Fibroblast of skin of scalp (primary cell): ENCODE measurements at places on chromosomes 4 and X.

DNA sequence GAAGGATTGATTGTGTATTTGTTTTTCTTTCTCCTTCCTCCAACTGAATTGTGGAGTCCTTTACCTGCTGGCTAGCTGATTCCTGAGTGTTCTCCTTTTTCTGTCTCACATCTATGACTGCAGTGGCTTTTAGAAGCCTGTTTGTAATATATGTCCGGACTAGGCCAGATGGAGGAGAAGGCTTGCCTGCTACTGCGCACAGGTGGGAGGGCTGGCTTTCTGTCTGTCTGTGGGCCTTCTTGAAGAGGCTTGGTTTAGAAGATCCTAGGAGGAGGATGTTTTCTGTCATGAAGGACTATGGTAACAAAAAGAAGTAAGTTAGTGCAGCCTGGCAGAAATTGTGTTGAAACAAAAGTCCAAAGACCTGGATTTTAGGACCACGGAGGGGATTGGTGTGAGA is 8.5 kb downstream of the PPP1R3F start:
- no peak for DNase-seq

DNA sequence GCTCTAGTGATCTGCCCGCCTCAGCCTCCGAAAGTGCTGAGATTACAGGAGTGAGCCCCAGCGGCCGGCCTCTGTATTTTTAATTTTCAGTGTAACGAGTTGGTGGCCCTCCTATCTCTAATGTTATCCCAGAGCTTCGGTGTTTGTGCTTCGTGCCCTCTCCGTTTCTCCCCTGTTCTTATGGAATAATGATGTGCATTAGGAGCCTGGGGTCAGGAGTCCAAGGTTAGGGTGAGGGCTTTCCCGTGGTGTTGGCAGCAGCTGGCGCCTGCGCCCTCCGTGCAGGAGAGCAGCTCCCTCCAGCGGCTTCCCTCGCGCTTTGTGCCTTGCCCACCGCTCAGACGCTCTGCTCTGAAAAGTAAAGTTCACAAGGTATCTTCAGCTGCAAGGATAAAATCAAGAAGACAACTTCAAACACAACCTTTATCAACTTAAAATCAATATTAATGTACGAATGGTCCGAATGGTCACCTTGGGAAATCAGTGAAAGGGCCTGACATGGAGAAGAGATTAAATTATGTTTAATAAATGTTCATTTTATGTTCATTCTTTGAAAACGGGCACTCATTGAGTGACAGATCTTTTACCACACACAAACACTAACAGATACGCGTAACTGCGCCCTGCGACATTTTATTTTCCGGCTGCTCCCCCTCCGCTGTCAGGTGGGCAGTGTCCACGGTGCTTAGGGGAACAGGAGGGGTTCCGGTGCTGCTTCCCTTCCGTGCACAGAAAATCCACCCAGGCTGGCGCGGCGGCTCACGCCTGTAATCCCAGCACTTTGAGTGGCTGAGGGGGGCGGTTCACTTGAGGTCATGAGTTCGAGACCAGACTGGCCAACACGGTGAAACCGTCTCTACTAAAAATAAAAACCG is 62.4 kb downstream of the TRAPPC11 start:
- peak; percentile 51 for DNase-seq

DNA sequence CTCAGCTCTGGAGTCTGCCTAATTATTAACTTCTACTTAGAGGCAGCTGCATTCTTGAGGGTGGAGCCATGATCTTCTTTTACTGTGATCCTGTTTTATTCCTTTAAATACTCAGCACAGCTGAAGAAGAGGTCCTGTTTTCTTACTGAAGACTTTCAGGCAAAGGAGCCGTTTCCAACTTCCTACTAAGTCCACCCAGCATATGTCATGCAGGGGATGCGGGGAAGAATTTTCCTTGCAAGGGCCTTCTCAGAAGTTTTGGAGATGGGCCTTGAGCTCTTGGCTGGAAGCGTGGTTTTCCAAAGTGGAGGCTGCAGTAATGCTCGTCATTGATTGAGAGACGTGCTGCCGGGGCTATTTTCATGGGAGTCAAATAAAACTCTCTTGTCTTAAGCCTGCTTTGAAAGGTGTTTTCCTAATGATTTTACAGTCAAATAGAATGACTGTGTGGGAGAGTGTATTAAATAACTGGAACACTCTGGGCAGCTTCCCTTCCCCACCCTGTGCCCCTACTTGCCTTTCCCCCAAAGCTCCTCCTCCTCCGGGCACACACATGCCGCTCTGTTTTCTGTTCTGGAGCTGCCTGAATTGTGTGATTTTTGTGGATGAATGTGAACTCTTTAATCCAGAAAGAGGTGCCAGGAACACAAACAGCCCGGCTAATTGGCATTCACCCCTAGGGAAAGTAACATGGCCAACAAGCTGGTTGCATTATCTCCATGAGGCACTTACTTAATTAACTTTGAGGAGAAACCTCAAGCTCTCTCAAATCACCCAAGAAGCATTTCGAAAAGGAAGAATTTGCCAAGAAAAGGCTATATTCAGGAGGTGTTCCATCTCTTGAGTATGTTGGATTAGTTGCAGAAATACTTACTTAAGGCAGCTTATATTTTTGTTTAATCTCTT is 28.1 kb downstream of the FGF2 start:
- DNase-seq = peak; percentile 19

DNA sequence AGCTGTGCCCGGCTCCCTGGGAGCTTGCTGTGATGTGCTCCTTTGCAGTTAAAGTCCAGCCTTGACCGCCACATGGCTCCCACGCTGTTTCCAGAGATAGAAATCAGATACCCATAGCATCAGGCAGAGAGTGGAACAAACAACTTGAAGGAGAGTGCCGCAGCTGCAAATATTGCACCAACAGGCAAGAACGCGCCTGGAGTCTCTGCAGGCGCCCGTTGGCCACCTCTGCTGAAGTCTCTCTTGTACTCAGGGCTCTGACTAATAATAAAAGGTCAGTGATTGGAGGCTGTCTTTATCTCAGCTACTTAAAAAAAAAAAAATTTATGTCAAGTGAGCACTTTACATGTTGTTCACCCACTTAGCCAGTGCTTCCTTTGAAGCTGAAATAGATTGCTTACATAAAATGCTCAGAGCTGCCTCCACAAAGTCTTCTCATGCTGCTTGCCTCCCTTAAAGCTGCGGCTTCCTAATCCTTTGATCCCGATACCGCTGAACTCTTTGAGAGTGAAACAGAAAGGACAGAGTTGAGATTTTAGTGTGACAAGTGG is 30.9 kb upstream of the TENM3 start:
- DNase-seq = no peak

- DNase-seq = peak; percentile 84
Measured at GRCh38 chr4:14294611-14295010, 667.1 kb upstream of the BOD1L1 start.

DNA sequence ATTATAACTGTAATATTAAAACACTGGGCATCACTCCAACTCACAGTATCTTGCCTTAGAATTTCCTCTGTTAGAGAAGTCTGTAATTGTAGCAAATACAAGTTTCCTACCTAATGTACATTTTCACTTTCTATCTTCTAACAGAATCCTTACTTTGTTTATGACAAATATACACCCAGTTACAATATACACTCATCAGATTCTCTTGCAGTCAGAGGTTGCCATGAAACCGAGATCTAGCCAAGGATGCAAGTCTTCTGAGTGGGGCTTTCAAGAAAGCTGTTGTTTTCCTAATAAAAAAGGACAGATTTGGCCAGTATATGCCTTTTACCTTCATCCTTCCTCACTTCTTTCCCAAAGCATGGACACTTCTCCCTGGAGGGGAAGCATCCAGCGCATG is 228.9 kb downstream of the SCFD2 start:
- DNase-seq = no peak

DNA sequence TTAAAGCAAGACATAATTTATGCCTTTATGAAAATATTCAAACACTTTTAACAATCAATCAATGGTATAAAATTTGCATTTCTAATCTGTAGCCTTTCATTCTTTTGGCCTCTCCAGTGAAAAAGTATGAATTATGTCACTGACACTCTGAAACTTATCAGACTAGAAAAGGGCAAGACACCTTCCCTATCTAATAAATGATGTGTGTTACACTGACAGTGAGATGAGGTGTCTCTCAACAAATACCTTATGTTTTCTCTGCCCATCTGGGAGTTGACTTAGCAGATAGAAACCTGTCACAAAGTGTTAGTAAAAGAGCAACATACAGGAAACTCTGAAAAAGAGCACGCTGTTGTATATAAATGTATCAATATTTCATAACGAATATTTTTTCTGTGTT is 94.2 kb upstream of the TECRL start:
- DNase-seq = no peak

- peak; percentile 40 for DNase-seq
Measured at GRCh38 chrX:152819266-152819665, 11.3 kb downstream of the CETN2 start.

DNA sequence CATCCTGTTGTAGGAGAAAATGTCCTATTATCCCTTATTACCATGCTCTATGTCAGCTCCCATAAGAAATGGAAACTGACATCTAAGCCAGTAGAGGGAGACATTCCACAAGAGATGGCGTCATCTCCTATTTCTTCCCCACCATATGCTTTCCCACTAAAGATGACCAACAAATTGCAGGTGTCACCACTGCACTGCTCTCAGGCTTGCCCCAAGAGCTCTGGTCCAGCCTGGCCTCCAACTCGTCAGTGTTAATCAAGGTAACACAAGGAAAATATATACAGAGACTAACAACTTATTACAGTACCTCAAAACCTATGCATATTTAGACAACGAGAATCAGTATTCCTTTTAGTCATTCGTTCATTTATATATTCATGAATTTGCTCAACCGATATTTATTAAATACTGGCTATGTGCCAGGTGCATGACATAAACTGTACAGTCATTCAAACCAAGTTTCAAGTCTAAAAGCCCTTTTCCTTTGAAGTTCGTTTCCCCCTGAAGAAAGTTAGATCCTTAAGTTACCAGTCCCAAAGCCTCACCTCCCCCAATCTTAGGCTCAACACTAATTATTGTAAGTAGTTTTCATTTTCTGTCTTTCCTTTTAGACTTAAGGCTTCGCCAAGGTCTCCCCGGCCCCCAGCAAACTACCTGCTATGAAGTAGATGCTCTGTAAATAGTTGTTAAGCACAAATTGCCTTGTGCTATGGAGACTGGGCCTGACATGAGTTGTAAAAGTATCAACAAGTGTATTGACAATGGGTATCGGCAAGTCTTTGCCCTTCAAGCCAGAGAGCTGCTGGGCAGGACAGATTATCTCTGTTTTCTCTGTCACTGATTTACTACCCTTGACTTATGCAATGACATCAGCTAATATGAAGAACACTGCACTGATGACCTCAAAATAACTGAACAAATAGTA is 3.1 kb upstream of the FGB start:
- peak; percentile 41 for DNase-seq

GRCh38 chr4:101238706-101239105 is 108.6 kb downstream of the PPP3CA start:
- peak; percentile 58 for DNase-seq

DNA sequence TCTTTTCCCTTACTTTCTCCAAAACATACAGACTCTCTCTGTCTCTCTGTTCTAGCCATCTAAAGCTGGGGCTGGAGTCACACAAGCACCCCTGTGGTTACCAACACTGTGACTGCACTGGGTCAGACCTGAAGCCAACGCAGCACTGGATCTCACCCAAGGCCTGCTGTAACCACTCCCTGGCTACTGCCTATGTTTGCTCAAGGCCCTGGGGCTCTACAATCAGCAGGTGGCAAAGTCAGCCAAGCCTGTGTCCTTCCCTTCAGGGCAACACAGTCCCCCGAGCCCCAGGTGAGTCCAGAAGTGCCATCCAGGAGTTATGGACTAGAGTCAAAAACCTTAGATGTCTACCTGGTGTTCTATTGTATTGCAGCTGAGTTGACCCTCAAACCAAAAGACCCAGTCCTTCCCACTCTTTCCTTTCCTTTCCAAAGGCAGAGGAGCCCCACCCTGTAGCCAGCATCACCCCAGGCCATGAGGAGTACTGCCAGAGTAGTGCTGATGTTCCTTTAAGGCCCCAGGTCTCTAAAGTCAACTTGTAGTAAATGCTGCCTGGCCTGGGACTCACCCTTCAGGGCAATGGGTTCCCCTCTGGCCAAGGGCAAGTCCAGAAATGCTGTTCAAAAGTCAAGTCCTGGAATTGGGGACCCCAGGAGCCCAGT is 58.8 kb upstream of the RAP2C start:
- DNase-seq = no peak

DNA sequence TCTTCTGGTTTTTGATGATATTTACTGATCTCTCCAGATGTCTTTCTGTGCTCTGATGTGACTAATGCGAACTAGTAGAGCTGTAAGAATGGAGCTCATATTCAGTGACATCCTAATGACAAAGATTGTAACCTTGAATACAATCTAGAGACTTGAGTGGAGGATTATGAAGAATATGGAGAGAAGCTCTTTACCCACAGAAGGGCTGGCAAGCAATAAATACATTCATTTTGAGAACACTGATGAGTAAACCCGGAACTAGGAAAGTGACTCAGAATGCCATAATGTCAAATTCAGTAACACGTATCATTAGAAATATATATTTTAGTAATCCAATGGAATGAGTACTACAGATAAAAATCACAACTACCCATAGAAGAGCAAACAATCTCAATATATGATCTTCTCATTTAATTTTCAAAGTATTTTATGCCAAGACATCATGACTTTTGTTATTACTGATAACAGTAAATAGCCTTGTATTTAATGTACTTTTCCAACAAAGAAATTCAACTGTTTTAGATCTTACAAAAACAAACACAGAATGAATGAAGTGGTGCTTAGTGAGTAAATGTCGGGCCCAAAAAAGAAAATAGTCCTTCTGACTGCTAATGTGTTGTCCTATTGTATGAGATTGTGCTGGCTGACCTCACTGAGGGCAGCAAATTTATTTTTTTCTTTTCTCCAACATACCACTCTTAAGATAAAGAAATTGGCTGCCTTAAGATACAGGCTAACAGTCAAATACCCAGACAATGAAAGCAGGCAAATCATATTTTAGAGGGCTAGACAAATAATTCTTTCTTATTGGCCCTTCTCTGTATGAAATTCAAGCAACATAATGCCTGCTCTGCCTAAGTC is 49.2 kb upstream of the HDAC8 start:
- DNase-seq = peak; percentile 26

DNA sequence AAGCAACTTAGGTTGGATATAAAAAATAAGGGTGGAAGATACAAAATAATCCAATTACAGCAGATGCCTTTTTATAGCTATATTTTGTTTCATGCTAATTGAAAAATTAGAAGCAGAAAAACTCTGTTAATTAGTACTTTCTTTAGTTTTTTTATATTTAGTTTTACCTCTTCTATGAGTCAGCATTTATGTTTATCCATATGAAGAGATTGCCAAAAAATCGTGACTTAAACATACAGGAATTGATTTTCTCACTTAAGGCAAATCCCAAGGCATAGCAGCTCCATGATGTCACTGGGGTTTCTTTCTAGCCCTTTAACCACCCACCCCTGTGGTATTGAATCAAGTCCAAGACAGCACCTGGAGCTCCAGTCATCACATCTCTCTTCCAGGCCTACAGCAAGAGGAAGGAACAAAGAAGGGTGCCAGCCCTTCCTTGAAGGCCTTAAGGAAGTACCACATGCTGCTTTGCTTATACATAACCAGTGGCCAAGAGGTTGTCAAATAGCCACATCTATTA is 365.8 kb upstream of the TENM3 start:
- DNase-seq = peak; percentile 50

GRCh38 chrX:122269243-122269781 is 914.8 kb upstream of the GRIA3 start:
- peak; percentile 62 for DNase-seq
